ENCODE measurements at places on chromosomes 1 and 21.

- DNase-seq: no peak
Observed at GRCh38 chr1:39689635-39690034, 1.6 kb downstream of the HPCAL4 start.

GRCh38 chr21:37552496-37553029 lies 186.0 kb downstream of the DYRK1A start:
- no peak for DNase-seq

- DNase-seq: no peak
Observed at GRCh38 chr1:43450251-43450941, 3.3 kb downstream of the HYI start.

DNA sequence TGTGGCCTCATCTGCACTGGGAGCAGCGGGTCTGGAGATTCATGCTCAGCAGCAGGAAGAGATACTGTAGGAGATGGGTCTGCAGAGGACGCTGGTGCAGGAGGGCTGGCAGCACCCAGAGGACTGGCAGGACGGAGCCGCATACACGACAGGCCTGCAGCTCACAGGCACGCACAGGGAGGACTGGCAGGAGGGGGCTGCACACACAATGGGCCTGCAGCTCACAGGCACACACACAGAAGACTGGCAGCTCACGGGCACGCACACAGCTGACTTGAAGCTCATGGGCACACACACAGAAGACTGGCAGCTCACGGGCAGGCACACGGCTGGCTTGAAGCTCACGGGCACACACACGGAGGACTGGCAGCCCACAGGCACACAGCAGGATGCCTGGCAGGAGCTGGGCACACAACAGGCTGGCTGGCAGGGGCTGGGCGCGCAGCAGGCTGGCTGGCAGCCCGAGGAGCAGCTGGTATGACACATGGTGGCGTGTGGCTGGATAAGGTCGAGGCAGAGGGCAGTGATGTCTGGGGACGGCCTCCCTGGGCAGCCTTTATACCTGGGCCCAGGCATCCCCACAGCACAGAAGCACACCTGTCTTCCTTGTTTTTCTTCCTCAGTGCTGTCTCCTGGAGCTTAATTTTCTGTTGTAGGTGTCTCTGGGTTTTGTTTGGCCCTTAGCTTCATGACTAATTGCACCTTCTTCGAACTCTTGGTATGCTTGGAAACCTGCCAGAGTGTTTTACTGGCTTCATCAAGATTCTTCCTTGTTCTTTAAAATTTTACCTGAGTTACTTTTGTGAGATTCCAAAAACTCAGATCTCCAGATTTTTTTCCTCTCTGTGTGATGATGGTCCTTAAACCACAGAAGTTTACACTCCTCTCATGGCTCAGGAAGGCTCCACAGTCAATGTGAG lies at the start of gene KRTAP12-2:
TSS of gene KRTAP12-2 (minus strand) at position 527 of the 920 bp plus-strand sequence. CDS start at position 486, 41 bp downstream.
- no peak for DNase-seq

- DNase-seq: no peak
Observed at GRCh38 chr1:222546548-222547259, 1.2 kb downstream of the HHIPL2 start.

- no peak for DNase-seq
Observed at GRCh38 chr1:65830306-65830705, 37.6 kb downstream of the PDE4B start.

DNA sequence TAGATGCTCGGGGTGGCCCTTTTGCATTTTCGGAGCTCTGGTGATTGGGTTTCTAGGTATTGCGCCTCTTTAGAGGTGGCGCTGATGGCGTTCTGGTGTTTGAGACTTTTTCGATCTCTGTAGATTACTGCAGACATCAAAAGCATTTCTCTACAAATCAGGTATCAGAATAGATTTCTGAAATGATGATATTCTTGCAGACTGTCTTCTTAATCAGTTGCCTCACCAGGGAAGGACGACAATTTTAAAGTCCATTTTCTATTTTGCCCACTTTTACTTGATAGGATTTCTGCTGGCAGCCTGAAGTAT lies 65.2 kb upstream of the VAMP3 start:
- no peak for DNase-seq

DNA sequence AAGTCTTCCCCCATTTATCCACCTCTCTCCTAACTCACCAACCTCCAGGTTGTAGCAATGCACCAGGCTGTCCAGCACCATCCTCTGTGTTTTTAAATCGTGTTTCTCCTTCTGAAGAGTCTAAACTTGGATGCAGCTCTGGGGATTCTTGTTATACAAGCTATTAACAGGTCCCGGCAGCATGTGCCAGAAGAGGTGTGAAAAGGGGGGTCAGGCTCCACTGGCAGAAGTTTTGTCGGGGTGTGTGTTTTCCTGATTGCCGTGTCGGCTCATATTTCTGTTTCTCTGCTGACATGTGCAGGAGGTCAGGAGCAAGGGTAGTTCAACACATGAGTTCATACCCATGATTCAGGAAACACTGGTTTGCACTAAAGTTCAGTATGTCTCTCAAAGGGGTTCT lies 658.6 kb upstream of the CAMK1G start:
- no peak for DNase-seq

DNA sequence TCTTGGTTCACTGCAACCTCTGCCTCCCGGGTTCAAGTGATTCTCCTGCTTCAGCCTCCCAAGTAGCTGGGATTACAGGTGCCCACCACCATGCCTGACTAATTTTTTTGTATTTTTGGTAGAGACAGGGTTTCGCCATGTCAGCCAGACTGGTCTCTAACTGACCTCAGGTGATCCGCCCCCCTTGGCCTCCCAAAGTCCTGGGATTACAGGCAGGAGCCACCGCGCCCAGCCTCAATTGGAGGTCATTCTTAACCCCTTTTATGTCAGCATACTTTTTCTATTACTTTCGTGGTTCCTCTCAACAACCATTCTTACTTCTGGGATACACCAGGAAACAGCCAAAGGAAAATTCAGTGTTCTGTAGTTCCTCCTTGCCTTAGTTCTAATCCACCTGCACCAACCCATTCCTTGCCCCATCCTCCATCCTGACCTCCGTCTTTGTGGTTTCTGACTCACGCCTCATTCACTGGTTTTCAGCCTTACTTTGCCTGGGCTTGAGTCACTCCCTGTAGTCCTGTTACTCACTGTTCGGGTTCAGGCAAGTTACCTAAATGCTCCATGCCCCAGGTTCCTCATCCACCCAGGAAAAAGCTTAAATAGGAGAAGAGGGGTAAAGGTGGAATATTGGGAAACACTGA lies 12.9 kb upstream of the BCL10 start:
- no peak for DNase-seq

- no peak for DNase-seq
Observed at GRCh38 chr1:5989286-5989605, 3.0 kb downstream of the NPHP4 start.

Data from GF-D8 (cell line).